ENCODE measurements at places on chromosomes 12 and 14.
A peak's percentile ranks its signal among the peaks of the same experiment; 100 is the strongest.

DNA sequence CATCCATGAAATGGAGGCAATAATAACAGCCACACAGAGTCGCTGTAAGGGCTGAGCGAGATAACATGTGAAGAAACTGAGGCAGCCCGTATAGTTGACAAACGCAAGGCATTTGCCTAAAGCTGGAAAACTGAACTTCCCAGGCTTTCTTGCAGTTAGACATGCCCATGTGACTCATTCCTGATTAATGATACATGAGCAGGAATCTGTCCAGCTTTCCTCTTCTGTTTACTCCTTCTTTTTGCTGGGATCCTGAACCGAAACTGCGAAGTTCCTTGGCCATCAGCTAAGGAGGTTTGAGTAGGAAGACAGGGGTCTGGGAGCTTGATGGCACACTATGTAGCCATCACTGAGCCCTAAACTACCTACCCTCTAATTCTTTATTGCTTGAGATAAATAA lies 52.2 kb downstream of the ST8SIA1 start:
- no peak for DNase-seq

DNA sequence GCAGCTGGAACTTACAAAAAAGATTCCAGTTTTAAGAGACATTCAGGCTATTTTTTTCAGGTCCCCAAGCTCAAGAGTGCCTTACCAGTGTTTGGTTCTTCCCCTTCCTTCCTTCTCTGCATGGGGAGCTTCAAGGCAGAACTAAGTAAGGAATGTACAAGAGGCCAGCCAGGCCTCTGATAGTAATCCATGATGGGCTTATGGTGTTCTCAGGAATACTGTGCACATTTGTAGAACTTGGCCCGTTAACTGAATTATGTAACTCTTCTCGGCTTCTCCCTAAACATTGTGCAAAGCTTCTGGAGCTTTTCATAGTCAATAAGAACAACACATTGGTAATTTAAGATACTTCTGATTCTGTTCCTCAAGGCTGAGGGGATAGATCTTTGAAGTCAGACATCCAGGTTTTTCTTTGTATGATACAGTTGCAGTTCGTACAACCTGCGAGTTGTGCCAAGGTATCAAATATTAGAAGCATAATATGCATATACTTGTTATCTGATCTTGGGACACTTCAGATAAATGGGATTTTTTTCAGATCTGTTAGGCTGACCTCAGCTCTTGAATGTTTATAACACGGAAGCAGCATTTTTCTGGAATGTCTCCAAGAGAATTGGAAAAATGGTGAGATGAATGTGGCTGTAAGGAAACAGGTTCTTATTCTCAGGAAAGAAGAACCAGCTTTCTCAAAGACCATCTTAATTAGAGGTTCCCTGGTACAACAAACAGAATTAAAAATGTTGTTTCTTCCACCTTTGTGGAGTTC lies 148.6 kb downstream of the ANO4 start:
- peak; percentile 42 for DNase-seq

DNA sequence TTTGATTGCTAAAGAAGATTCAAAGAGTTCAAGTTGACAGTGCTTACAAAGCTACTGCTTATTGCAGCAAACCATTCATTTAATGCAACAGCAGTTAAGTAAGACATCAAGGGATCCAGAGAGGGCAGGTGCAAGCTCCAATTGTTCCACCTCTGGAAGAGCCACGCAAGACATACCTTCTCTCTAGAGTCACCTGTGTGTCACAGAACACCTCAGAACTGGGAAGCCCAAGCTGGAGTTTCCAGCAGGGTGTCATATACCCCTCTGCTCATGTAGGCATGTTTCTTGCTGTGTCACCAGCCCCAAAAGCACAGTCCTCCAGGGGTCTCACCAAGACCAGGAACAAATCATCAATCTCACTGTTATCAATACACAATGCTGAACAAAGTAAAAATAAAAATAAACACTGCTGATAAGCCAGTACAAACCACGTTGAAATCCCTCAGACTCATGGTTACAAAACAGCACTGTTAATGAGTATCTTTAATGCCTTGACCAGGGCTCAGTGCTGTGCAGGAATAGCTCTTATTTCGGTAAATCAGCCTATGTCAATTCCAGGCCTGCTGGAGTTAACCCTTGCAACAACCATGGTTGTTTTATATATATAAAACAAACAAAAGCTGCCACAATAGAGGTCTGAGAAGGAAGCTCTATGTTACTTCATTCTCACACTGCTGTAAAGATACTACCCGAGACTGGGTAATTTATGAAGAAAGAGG lies 37.4 kb upstream of the BATF start:
- DNase-seq = no peak

GRCh38 chr12:76259660-76260389 lies 88.4 kb downstream of the BBS10 start:
- no peak for DNase-seq

DNA sequence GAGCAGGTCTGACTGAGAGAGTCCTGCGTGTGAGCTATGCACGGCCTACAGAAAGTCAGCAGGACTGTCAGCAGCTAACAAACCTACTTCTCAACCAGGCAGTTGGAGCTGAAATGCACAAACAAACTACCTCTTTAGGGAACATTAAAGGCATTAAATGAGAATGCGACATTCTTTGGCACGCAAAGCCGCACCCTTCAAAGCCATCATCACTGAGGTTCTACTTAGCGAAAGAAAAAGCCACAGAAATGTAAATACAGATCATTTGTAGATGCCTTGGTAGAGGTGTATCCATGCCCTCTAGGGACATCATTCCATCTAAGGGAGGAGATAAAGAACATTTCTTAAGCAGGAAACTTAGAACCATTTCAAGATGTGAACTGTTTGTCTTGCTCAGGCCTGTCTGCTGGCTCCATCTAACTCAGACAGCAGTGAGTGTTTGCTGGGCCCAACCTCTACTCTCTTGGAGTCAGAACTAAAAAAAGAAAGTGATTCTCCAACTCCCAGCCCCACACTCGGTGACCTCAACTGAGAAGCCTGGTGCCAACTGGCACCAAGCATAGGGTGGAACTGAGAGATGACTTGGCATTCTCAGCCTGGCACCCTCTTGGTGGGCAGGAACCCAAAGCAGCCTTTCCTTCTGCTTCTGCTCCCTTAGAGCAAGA lies 63.5 kb upstream of the MBIP start:
- peak; percentile 84 for DNase-seq

DNA sequence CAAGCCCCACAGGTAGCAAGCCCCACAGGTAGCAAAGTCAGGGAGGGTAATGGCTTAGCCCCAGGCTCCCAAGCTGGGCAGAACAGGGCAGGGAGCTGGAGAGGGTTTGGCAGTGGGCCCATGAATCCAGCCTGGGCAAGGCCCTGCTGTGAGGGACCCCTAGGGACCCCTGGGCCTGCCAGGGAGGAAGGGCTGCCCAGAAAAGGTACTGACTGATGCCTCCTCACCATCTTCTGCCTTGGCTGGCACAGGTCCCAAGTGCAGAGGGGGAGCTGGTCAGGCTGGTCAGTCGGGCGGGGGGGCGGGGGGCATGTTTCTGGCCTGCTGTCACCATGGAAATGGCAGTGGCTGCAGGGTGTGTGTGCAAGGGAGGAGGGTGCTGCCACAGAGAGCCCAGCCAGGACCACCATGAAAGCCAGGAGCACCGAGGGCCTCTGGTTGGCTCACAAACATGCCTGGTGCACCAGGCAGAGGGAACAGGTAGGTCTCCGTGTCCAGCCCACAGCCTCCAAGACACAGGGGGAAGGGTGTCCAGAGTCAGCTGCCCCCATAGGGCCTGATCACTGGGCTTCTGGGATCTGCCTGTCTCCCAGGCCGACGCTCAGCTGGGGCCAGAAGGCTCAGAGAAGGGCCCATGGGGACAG lies 1.5 kb upstream of the CRIP2 start:
- peak; percentile 86 for DNase-seq

DNA sequence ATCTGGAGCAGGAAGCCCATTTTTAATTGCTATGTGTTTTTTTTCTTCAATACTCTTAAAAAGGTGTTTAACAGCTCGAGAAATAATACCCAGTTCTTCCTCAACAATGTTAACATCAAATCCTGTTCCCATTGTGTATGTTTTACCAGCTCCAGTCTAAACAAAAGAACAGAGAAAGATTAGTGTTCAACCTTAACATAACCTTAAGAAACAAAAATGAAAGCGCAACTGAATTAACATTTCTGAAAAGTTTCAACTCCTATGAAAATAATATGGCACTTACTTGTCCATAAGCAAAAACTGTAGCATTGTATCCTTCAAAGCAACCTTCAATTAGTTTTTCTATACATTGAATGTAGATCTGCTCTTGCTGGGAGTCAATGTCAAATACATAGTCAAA lies 73.2 kb downstream of the KIF21A start:
- DNase-seq = no peak

DNA sequence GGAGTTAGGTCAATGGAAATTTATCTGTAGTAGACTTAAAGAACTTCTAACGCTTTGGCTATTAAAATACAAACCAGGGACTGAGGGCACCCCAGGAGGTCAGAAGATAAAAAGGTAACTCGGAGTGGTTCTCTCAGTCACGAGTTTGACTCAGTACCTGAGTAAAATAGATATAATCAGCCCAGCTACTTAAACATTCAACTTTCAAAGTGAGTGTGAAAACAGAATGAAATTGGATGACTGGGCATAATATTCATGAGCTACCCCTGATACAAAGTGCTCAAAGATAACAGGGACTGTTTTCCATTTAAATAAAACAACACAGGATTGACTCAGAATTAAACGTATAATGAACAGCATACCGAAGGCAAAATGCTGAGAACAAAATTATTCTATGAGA lies 75.0 kb downstream of the FOXN3 start:
- DNase-seq = no peak

DNA sequence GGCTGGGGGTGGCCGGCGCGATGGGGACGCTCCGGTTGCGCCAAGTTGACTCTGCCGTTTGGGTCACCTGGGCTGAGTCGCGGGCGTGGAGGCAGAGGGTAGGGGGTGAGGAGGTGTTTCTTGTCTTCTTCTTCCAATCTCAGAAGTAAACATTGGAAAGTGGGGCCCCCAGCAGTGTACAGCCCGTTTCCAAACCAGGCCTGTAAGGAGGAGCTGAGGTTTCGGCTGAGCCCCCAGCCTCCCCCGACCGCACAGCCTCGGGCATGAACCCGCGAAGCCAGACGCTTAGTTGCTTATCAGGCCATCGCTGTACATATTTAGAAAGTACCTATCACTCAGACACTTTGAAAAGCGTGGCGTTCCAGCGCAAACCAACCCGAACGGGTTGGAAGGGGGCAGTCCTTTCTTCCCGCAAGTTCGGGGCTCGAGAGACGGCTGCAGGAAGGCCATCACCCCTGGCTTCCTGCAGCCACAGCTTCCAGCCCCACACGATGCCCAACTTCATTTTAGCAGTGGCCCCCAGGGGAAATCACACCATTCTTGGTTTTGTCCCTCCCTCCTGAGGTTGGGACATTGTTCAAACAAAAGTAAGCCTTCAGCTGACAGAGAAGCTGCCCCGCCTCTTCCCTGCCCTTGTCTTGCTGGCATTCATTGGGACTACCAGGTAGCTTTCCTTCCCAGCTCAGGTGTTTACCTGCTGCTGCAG lies 164.1 kb downstream of the ZFP36L1 start:
- no peak for DNase-seq

- DNase-seq = no peak
Observed at GRCh38 chr14:99520571-99521081, 39.4 kb downstream of the CCNK start.

DNA sequence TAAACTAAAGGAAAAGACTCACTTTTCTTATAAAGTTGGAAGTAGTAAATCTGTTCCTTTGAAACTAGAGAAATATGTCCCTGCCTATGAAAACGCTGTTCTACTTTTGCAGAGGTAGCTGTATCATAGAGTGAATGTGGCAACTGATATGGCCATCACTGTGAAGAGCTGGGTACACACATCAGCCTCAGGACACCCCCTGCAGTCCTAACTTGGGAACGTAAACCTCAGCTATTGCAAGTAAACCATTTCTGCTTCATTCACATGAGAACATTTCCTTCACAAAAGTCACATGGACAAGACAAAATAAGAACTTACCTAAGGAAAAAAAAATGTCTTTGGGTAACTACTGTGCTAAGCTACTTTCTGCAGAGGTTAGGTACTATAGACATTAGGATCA lies 233.3 kb upstream of the PPFIA2 start:
- no peak for DNase-seq

DNA sequence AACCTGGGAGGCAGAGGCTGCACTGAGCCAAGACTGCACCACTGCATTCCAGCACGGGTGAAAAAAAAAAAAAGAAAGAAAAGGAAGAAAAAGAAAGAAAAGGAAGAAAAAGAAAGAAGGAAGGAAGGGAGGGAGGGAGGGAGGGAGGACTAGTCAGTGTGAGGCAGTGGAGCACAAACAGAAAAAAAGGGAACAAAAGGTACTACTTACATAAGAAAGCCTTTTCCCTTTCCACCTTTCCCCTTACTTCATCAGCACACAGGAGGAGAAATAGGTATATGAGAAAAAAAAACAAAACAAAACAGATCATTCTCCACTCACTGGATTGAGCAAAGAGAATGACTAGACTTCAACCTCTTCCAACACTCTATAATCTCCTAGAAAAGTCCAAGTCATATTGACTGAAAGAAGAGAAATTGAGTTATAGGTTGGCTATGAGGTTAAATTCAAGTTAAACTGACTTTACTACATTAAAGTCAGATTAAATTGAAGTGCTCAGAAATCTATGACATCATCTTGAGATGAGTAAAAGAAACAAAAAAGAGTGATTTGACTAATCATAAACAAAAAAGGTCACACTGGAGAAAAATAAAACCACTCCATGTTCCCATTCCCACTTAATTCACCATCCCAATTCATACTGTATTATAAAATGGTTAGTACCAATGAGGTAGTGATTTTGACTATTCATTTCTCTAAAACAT lies 43.6 kb downstream of the NOVA1 start:
- no peak for DNase-seq

GRCh38 chr12:26195641-26196420 lies 458 bp downstream of the SSPN start:
- DNase-seq = no peak

GRCh38 chr12:22625762-22626294 lies 857 bp downstream of the ETNK1 start:
- DNase-seq = peak; percentile 15

Measured in DMS79 (cell line).